ENCODE measurements at places on chromosomes 2 and 18.

DNA sequence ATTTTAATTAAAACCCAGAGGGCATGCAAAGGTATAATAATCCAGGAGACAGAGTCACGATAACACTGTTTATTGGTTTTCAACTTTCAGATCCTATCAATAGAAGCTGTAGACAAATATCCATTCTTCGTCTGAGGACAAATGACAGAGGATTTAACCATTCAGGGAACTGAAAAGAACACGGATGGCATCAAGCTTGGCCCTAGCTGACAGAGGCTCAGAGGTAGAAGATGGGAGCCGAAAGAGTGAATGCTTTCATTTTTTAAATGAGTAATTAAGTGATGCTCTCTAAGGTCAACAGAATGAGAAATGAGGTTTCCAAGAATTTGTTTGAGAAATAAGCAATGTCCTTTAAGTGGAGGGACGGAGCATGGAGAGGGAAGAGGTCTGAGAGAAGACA lies 62.1 kb downstream of the BCL2 start:
- no peak for DNase-seq

DNA sequence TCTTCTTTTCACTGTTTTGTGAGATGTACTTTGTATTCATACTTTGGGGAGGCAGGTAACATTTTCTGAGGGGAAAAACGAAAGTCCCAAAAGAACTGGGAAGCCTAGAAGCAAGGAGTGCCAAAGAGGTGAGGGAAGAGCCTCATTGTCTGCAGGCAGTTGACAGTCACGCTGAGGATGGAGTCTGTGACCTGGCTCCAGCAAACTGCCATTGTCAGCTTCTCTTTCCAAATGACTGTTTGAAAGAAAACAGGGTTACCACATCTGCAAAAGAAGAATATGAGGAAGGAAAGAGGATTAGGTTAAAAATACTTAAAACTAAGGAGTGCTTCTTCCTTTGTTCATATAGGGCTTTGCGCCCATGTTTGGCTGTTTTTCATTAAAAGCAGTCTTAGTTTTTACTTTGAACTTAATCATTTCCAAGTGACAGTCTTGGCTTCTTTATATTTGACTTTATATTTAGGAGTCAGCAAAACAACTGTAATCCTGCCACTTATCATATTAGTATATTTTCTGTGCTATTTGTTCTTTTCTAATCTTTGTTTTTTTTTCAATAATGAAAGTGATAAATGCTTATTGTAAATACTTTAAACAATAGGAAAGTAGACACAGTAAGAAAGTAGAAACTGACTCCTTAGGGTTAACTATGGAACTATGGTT lies 35.0 kb downstream of the CERS6 start:
- DNase-seq = no peak

DNA sequence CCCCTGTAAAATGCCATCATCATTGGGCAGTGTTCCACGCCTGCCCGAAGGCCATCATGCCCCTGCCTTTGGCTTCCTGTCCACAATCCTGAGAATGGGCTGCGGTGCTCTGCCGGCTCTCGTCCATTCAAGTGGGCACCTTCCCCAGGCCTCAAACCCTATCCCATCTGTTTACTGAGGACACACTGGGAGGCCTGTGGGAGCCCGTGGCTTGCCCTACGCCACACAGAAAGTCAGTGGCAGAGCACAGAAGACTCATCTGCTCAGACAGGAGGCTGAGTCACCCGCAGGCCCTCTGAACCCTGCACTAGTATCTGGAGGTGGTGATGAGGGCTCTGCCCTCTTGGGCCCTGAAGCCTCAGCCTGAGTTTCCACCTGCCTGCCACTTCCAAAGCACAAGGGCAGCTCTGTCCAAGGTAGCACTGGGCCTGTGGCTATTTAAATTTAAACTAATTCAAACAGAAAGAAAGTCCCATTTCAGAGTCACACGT lies 19.1 kb upstream of the ANKRD53 start:
- no peak for DNase-seq

DNA sequence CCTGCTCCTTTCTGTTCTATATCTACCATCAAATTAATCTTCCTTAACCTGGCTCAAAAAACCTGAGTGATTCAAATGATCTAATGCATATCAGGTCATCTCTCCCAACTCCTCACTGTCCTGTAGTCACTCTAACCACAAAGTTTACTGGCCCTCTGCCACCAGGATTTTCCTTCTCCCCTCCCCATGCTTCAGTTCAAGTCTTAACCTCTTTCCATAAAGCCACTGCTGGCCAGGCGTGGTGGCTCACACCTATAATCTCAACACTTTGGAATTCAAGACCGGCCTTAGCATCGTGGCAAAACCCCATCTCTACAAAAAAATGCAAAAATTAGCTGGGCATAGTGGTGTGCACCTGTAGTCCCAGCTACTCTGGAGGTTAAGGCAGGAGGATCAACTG lies 7.5 kb upstream of the SP3 start:
- no peak for DNase-seq

DNA sequence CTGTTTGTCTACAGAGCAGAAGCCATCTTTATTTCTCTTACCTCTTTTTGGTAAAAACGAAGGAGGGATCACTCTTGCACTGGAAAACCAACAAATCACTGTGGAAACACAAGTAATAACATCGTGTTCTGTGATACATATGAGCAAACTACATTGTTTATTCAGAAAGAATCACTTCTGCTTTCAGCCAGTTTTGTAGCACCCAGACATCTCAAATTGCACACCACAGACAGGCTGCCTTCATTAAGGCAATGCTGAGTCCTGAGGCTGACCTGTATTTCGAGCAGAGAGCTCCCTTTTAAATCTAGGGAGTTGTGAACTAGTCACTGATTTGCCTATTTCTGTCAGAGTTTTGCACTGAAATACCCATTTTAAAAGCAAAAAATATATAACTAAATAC lies 1003.2 kb upstream of the FAM98A start:
- no peak for DNase-seq

GRCh38 chr18:46378864-46379207 lies 274.7 kb downstream of the HAUS1 start:
- DNase-seq = no peak

DNA sequence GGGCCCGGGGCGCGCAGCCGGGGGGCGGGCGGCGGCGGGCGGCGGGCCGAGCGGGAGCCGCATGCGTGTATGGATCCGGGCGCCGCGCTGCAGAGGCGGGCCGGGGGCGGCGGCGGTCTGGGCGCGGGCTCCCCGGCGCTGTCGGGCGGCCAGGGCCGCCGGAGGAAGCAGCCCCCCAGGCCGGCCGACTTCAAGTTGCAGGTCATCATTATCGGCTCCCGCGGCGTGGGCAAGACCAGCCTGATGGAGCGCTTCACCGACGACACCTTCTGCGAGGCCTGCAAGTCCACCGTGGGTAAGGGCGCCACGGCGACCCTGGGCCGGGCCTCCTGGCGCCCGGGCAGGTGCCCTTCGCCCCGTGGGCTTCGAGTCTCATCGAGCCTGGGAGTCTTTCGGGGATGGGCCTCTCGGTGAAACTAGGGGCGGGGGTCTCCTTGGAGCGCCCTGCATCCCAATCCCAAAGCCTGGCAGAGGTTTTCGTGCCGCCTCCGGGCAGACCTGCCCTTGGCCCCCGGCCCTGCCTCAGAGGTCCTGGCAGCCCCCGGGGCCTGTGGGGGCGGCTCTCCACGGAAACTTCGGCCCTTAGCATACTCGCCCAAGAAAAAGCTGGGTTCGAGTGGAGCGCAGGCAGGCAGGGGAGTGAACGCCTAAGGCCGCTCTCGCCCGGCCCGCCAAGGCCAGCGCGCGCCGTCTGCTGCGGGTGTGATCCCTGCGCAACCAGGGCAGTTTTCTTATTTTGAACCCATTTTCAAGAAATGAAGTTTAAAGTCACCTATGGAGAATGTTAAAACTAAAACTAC lies 622 bp downstream of the RAB12 start:
- no peak for DNase-seq

- no peak for DNase-seq
Measured at GRCh38 chr2:66467718-66468117, 32.8 kb downstream of the MEIS1 start.

GRCh38 chr2:119230219-119231185 lies 6.9 kb downstream of the STEAP3 start:
- no peak for DNase-seq

DNA sequence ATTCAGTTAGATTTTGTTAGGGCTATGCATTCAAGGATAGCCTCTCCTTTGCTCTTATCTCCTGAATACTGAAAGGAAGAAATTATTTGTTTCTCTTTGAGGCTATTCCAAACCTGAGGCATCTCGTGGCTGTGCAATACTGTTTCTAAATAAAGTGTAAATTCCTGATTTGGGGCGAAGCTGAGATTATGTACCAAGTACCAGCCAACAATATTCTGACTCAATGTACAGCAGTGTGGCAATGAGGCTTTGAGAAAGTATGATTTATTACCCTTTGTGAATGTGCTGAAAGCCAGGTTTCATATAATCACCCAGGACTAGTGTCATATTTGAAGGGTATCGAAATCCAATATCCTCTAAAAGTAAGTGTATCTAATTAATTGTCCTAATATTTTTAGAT lies 113.5 kb downstream of the MEIS1 start:
- DNase-seq = no peak

- DNase-seq = no peak
Measured at GRCh38 chr2:241769819-241770184, 6.8 kb upstream of the GAL3ST2 start.

GRCh38 chr2:158266111-158266510 lies 164.4 kb downstream of the UPP2 start:
- no peak for DNase-seq

DNA sequence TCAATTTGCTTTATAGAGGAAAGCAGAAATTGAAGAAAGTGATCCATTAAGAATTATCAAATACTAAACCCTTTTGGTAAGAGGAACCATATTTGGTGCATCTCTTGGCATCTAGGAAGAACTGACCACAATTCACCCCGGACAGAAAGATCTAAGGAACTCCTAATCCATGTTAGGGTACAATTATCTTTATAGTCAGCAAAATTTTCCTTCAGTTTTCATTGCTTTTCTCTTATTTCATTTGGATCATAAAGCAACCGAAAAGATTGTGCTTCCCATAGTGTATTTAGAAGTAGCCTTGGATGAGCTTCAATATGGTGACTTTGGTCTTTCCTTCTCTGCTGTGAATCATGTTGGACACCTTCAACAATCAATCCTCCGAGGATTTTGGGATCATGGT lies 50.1 kb upstream of the IGFBP5 start:
- no peak for DNase-seq

GRCh38 chr2:81324046-81324445 lies 1019.5 kb upstream of the LRRTM1 start:
- no peak for DNase-seq

DNA sequence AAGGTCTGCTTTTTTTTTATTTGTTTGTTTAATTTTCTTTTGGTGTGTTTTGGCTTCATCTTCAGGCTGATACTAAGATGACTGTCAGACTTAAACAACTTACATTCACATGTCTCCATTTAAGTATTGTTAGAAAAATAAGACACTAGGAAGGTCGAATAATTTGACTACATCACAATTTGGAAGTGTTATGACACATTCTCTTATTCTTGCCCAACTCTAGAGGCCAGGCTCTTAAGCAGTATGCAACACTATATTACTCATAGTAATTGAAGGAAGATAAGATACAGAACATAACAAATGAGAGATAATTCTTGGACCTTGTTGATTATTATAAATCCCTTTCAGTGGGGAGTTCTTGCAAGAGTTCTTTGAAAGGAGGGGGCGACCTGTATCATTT lies 295.3 kb upstream of the COL3A1 start:
- no peak for DNase-seq

DNA sequence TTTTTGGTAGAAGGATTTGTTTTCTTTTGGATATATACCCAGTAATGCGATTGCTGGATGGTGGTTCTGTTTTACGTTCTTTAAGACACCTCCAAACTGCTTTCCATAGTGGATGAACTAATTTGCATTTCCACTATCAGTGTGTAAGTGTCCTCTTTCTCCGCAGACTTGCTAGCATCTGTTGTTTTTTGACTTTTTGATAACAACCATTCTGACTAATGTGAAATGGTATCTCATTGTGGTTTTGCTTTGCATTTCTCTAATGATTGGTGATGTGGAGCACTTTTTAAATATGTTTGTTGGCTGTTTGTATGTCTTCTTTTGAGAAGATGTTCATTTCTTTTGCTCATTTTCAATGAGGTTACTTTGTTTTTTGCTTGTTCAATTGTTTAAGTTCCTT lies 260.9 kb upstream of the CWC22 start:
- DNase-seq = no peak

GRCh38 chr18:51157215-51157614 lies 40.3 kb downstream of the MEX3C start:
- DNase-seq = no peak

GRCh38 chr2:12096051-12096787 lies 349.8 kb downstream of the LPIN1 start:
- no peak for DNase-seq

DNA sequence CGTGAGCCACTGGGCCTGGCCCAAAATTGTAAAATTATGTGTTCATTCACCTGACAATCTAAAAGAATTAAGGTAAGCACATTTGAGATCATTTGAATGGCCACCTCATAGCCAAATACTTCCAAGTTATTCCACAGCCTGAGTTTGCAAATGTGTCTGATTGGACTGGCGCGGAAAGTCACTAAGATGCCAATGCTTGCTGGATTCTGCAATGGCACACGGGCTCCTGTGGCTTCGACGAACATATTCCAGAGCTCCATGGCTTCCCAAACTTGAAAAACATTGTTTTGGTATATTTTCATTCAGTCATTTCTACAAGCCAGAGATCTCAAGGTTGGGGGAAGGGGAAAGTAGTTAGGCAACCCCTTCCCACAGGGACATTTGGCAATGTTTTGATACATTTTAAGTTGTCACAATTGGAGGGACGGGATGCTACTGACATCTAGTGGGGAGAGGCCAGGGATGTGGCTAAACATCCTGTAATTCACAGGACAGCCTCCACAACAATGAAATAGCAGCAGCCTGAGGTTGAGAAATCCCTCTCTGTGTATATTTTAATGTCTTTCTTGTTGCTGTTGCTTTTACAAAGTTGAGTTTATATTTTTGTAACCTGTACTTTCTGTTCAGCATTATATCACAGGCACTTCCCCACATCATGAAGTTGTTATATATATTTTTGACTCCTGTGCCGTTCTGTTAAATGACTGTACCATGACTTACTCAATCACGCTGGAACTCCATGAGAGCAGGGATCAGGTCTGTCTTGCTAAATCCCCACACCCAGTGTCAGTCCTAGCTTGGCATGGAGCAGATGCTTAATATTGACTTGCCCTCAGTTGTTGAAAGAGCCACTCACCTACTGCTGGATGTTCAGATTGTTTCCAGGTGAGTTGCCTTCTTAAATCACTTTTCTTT lies 56.9 kb downstream of the COL4A4 start:
- no peak for DNase-seq

DNA sequence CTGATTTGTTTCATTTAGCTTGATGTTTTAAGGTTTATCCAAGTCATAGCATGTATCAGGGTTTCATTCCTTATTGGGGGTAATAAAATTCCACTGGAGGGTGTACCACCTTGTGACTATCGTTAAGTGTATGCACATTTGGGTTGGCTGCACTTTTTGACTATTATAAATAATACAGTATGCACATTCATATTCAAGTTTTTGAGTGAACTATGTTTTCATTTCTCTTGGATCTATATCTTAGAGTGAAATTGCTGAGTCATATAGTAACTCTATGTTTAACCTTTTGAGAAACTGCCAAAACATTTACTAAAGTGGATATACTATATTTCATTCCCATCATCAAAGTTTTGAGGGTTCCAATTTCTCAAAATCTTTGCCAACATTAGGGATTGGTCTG lies 952.7 kb downstream of the TDRD15 start:
- no peak for DNase-seq

Measured in stimulated activated CD4-positive, alpha-beta T cell treated with anti-CD3 and anti-CD28 coated beads, TNF-alpha, amount 100 ng/mL, for 1 hour (primary cell).